Globus pallidus (tissue), 1 donor: ENCODE measurements at places on chromosomes 7 and 10.

- no peak for DNase-seq
These were observed 595.1 kb downstream of the PARD3 start for GRCh38 chr10:34219753-34220548.

- no peak for DNase-seq
These were observed 13.8 kb downstream of the LRRN3 start for GRCh38 chr7:111104710-111105109.

GRCh38 chr10:3567291-3567963, 217.6 kb downstream of the KLF6 start:
- DNase-seq = no peak

DNA sequence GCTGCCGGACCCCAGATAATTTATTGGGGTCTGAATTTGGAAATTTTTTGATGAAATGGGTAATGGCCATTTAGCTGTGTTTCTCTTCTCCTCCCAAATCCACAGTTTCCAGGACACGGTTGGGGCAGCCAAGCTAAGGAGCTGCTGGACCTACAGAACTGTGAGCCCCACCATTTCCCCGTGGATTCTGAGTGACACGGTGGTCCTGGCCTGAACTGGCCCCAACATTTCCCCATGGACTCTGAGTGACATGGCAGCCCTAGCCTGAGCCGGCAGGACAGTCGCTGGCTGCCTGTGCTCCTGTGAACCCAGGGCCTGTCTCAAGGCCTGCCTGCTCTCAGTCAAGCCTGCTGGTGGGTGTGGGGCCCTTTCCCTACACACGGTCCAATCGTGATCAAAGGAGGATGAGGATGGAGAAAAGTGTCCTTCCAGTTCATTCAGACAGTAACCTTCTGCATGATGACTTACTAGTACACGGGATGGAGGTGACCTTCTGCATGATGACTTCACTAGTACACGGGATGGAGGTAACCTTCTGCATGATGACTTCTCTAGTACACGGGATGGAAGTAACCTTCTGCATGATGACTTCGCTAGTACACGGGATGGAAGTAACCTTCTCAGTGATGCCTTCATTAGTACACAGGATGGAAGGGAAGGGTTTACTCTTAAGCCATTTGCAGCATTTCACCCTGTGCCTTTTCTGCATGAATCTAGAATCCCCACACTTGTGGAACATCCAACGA, 359.9 kb downstream of the GLRX3 start:
- no peak for DNase-seq

DNA sequence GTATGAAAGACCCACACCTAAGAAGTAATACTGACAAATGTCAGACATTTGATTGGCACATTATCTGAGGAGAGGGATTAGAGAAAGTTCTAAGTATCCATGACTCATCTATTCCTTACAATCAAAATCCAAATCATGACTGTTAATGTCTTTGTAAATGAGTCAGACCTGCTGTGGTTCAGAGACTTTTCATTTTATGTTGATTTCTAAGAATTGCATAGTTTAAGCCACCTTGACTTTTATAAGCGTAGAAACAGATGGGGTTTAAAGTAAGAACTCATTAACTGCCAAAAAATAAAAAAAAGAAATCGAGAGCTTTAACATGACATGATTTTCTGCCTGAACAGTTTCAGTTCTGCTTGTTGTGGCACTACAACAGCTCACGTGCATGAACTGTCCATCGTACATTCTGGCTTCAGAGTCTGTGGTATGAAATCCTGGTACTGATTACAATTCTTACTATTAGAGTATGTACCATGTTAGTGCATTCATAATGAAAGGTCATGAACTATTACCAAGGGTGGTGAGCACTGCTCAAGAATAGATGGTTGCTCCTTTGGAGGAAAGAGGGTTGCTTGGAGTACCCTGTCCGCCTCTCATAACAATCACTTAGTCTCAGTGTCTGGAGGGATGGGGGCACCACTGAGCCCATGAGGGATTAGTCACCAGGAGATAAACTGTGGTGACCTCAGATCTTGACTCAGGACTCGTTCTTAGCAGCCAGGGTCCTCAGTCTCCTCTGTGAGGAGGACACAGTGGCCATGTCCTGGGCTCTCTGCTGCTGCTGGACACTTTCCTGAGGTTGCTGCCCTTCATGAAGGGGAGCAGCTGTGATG, 42.2 kb downstream of the ACSM6 start:
- DNase-seq = no peak

DNA sequence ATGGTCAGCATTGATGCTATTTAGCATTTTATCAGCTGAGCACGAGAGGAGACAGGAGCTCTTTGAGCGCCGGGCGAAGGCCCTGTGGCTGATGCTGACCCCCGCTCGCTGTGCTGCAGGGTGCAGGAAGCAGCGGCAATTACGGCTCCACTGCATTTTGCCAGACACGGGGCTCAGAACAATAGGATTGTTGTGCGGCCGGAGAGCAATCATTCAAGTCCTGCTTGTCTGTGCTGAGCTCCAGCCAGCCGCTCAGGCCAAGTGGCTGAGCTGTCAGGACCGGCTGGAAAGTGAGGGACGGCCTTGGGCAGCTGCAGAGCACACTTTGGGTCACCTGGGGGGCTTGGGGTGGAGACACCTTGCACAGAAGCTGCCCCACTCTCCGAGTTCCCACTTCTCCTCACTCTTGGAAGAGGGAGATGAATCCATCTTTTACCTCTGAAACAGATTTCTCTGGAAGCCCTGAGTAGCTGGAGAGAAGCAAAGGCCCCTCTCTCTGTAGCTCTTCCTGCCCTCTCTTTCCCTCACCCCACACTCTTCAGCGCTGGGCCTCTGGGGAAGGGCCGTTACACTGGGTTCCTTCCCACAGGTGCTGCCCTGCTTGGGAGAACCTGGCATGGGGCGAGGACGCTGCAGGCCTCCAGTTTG, 17.3 kb upstream of the ADARB2 start:
- peak; percentile 91 for DNase-seq

DNA sequence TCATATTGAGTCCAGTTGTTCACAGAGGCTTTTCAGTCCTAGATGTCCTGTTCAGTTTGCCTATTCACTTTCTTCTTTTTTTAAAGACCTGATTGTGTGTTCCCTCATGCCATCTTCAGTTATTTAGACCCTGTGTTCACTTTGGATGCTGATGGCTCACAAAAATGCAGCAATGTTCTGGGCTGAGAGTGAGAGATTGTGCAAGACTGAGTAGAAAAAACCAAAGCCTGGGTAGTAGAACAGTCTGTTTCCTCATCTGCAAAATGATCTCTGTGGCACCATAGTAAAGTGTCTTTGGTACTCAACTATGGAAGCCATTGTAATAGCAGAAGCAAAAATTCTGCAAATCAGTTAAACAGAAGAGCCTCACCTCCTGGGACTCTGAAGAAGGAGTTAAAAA, 43.2 kb downstream of the AKR1B1 start:
- no peak for DNase-seq

- DNase-seq = no peak
These were observed 5.5 kb downstream of the RBP4 start for GRCh38 chr10:93595378-93596161.

- no peak for DNase-seq
These were observed 261.5 kb downstream of the CDK14 start for GRCh38 chr7:90857603-90858002.

GRCh38 chr10:50937230-50937907, 51.9 kb upstream of the A1CF start:
- peak; percentile 16 for DNase-seq

GRCh38 chr7:28145931-28146330, 34.7 kb downstream of the JAZF1 start:
- DNase-seq = no peak

GRCh38 chr10:129942936-129943715, 20.9 kb downstream of the EBF3 start:
- DNase-seq = no peak

GRCh38 chr7:131000873-131001272, 266.9 kb upstream of the KLF14 start:
- DNase-seq = no peak

DNA sequence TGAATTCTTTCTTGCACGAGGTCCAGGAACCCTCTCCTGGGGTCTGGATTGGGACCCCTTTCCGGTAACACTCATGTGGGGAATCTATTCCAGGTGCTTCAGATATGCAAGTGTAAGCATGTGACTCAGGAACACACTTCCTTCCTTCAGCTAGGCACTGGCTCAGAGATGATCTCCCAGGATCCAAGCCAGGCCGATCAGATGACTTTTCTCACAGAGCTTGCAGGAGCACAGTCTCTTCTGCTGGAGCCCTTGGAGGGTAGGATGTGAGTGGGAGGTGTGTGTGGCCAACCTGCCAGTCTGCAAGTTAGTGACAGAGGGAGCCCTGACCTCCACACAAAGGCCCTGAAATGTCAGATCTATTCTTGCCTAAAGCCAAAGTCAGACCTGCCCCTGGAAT, 108.3 kb downstream of the CPXM2 start:
- peak; percentile 2 for DNase-seq

- no peak for DNase-seq
These were observed 38.8 kb downstream of the TMEM270 start for GRCh38 chr7:73899731-73900142.

DNA sequence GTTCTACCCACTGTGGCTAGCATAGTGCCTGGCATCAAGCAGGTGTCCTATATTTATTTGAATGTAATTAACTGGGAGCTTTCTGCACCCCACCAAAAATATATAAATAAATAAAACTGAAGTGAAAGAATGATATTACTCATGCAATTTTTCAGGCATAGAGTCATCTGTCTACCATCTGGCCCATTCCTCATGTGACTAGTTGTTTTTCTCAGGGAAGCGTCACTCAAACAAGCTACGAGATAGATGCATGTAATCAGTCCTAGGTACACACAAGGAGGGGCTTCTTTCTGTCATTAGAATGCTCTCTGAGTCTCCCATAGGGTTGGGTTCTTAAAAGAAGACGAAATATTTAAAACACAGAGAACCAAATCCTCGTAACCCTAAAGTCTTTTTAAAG, 255.5 kb upstream of the KMT2E start:
- DNase-seq = no peak

DNA sequence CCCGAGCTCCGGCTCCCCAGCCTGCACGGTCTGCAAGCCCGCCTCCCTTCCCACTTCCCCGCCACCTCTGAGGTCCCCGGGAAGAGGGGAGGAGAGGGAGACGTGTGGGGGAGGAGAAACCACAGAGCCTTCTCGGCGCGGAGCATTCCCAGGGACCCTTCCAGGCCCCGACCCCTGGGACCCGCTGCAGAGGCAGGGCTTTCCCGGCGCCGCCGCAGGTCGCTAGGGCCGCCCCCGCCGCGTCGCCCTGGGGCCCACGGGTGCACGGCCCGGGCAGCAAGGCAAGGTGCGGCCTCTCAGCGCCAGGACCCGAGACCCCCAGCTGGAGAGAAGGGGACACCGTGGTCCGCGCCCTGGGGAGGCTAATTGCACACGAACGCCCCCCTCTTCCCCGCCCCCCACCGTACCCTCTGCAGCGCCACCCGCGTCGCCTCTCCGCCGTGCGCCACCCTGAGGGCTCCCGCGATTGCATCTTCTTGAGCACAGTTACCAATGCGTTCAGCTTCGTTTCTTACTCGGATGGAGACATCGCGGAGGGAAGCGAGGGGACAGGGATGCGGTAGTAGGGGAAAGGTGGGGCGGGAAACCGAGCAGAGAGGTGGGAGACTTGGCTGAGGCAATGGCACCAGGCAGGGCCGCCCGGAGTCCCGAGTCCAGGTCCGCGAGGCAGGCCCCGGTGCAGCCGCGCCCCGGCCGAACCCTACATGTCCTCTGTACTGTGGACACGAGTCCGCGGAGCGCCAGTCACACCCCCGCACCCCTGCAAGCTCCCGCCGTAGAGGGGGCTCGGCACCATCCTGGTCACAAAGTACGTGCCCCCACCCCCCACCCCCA, 28.9 kb downstream of the SKIDA1 start:
- peak; percentile 62 for DNase-seq

GRCh38 chr10:84391326-84391725, 62.9 kb downstream of the CCSER2 start:
- peak; percentile 83 for DNase-seq

DNA sequence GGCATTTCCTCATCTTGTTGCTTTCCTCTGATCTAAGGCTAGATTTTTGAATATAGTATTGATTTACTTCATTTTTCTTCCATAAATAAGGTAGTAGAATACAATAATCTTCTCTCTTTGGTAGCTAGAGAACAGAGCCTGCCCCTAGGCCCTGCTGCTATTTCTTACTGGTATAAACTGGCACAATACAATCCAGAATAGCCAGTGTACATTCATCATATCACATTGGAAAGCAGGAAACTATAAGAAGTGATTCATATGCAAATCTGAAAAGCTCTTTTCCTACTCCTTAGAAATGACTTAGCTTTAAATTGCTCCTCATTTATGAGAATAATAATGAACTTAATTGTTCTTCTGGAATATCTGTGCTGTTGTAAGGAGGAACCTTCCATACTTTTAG, 100.2 kb downstream of the KCND2 start:
- DNase-seq = no peak

DNA sequence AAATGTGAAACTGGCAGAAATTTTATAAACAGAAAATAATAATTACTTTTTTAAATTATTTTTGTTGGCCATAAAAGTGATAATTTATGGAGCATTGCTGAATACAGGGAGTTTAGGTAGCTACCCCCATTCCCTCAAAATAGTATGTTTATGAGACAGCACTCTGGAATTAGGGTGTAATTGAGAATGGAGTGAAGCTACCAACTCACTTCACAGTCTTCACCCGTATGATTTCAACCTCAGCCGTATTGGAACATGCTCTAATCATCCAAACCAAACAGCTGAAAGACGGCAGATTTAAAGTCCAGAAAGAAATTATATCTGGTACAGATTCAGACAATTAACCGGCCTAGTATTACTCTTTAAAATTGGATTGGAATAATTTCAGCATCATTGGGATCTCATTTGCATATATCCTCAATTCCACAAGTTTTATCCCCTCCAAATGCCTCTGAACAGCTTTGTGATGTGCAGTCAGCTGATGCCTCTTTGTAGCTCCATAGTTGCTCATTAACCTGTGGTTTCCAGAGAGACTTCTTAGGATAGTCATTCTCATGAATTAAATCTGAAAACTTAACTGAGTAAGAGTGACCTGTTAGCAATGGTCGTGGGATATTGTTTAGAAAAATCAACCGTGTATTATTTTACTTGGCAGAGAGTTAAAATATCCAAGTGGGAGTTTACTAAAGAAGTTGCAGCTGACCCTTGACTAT, 59.1 kb upstream of the GJD4 start:
- DNase-seq = no peak

DNA sequence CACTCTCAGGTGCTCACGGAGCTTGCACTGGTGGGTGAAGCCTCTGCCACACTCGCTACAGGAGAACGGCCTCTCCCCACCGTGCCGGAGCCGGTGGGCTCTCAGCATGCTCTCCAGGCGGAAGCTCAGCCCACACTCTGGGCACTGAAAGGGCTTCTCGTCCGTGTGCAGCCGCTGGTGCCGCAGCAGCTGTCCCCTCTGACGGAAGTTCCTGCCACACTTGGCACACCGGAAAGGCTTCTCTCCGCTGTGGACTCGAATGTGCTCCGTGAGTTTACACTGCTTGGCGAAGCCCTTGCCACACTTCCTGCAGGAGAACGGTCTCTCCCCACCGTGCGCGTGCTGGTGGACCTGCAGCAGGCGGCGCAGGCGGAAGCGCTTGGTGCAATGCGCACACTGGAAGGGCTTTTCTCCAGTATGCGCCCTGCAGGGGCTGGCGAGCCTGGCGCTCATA, 19.3 kb downstream of the ZNF786 start:
- DNase-seq = no peak

- DNase-seq = no peak
These were observed 26.4 kb downstream of the KCNMA1 start for GRCh38 chr10:77611221-77611620.
